Foreskin melanocyte (primary cell): ENCODE measurements at places on chromosomes 5 and 9.

- no peak for DNase-seq
Observed at GRCh38 chr5:14298126-14298847, 155.1 kb downstream of the TRIO start.

DNA sequence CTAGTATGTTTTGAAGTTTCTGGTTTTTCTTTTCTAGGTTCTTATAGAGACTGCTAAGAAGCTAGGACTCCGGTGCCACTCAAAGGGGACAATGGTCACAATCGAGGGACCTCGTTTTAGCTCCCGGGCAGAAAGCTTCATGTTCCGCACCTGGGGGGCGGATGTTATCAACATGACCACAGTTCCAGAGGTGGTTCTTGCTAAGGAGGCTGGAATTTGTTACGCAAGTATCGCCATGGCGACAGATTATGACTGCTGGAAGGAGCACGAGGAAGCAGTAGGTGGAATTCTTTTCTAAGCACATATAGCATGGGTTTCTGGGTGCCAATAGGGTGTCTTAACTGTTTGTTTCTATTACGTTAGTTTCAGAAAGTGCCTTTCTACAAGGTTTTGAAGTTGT, 52.2 kb downstream of the MTAP start:
- DNase-seq = no peak

DNA sequence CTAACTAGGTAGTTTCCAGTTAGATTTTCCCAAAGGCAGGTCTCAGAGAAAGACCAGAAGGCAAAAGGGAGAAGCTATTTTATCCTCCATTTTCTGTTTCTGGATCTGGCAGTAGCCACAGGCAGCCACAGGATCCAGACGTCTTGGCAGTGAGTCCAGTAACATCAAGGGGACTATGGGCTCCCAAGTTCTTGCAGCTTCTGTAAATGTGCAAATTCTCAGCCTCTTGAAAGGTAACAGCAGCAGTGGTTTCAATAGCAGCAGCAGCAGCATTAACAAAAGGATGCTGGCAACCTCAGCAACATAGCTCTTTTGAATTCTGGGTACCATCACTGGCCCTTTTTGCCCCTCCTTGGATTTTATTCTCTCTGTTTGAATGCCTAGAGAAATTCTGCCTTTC, 27.1 kb upstream of the IL33 start:
- no peak for DNase-seq

DNA sequence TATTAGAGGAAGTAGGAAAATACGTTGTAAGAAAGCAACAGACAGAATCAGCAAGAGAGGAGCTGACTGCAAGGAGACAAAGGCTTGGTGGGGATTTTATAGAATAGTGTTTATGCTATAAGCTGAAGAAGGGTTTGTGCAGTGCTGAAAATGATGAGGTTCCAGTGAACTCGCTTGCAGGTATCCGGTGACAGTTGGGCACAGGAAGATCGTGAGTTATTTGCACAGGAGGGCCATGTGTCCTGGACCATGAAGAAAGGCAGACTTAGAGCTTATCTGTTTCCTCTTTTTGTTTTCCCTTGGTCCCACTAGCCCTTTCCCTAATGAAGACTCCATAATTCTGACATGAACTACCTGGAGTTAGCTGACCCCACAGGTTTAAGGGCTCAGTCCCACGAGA, 61.4 kb downstream of the NXNL2 start:
- no peak for DNase-seq

DNA sequence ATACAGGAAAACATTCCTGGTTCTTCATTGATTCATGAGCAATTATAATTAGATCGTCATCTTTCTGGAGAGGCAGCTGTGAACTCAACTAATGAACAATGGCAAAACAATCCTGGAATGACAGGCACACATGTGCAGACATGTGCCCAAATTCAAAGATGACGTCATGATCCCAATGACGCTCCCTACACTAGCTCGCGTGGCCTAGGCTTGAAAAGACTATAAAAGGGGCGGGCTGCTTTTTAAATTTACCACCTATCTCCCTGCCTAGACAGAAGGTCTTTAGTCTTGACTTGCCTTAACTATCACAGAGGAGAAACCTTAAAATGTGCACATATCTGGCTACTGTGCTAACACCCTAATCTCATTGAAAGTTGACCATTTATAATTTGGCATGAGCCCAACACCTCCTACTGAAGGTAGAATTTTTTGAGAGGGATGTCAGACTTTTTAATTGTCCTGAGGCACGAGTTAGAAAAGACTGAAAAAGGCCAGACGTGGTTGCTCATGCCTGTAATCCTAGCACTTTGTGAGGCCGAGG, 88.2 kb downstream of the PRRT1B start:
- DNase-seq = no peak

DNA sequence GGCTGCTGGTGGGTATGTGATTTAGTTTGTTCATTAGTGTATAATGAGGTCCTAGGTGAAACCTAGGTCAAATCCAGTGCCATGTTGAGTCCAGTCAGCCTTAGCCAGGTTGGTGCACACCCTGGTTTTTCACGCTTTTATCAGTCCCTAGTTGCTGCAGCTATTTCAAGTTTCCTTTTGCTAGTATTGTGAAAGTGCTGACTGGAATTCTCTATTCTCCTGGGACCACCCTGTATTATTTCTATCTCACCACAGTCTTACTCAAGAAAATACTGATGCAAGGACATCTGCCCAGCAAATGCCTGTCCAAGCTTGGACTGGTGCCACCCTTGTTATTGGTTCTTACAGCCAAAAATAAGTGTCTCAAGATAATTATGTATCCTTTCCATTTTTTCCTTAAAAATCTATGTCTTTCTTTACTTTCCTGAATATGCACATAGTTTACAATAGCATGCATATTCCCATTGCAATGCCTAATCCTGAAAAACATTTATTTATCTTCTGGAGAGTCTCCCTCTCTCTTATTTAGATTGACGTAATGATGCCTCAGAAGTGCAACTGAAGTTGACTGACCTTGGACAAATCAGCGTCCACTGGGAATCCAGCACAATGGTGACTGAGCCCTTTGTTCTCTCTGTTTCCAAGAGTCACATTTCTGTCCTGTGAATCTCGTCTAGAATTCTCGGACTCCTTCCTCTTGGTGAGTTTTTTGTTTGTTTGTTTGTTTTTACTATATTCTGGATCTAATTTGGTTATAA, 1075.0 kb downstream of the CDH9 start:
- DNase-seq = no peak

- DNase-seq = no peak
Observed at GRCh38 chr5:172059661-172060100, 53.2 kb upstream of the FBXW11 start.

- DNase-seq = no peak
Observed at GRCh38 chr5:100043475-100043874, 491.7 kb upstream of the FAM174A start.

- no peak for DNase-seq
Observed at GRCh38 chr5:78604689-78605285, 43.8 kb downstream of the LHFPL2 start.

GRCh38 chr9:3719286-3719685, 193.5 kb upstream of the RFX3 start:
- DNase-seq = no peak

DNA sequence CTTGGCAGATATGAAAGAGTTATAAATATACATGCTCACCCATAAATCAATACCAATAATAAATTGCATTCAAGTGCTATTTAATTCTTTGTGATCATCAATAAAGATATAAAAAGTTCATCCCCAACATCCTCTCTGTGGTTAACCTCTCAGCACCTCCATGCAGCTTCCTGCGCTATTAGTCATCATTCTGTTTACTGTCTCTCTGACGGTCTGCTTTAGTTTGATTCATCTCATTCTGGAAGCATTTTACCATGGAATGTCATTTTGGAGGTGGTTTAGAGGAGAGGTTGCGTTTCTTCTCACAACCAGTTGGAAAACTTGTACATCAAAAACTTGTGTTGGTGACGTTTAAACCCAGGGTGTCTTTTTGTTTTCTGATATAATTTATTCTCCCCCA, 486.6 kb downstream of the BRINP1 start:
- no peak for DNase-seq

DNA sequence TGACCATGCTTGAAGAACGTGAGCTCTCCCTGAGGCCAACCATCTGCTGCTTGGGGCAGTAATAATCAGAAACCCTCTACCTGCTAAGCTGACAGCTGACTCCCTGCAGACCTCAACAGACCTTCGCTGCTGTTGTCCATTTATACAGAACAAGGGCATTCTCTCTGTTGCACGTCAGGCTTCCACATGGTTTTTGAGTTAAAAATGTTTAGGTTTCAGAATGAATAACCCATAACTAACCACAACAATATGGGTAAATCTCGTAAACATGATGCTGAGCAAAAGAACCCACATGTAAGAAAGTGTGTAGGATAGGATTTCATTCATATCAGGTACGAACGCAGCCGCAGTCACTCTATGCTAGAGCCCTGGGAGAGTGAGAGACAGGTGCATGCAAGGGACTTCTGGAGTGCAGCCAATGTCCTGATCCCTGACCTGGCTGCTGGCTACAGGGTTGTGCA, 348.5 kb downstream of the MED10 start:
- DNase-seq = no peak
